Astrocyte (in vitro differentiated cells and primary cell): ENCODE measurements at places on chromosomes 12 and 14.

GRCh38 chr12:52207895-52208294 is 16.1 kb upstream of the KRT80 start:
- H3K4me3 ChIP-seq = no peak overlapping the region
- H3K36me3 ChIP-seq = no peaks in the 10 kb centered on the region
- peaks cover 41% of the 10 kb centered on the region for H3K4me1 ChIP-seq
- no peak overlapping the region for H3K27ac ChIP-seq

GRCh38 chr12:5557906-5558305 is 126.0 kb downstream of the NTF3 start:
- H3K27ac ChIP-seq = no peak overlapping the region
- H3K36me3 ChIP-seq = no peaks in the 10 kb centered on the region
- no peak overlapping the region for H3K4me3 ChIP-seq
- no peaks in the 10 kb centered on the region for H3K27me3 ChIP-seq
- H3K4me1 ChIP-seq = peaks cover 8% of the 10 kb centered on the region

- H3K27ac ChIP-seq = no peak overlapping the region
- DNase-seq = no peak
- no peak overlapping the region for H3K4me3 ChIP-seq
- no peaks in the 10 kb centered on the region for H3K4me1 ChIP-seq
- peaks cover 10% of the 10 kb centered on the region for H3K27me3 ChIP-seq
- no peaks in the 10 kb centered on the region for H3K36me3 ChIP-seq
Measured at GRCh38 chr14:77259025-77259715, 11.8 kb downstream of the NGB start.

DNA sequence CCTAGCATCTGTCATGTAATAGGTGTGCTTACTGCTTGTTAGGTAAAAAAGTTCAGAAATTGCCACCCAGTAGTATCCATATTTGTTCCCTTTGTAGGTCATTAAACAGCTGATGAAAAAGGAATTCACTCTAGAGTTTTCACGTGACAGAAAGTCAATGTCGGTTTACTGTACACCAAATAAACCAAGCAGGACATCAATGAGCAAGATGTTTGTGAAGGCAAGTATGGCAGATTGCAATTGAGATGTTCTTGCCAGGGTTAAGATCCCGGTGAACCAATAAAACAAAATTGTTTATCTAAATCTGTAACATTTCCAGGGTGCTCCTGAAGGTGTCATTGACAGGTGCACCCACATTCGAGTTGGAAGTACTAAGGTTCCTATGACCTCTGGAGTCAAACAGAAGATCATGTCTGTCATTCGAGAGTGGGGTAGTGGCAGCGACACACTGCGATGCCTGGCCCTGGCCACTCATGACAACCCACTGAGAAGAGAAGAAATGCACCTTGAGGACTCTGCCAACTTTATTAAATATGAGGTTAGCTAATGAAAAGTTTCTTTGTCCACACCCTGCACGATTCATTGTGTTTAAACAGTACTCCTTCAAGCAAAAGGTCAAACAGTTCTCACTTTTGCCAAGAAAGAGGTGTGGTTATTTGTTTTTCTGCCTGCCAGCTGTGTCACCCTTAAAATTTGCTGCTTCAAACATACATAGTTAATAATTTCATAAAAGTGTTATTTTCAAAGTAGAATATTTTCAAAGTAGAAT is 58.3 kb downstream of the ATP2A2 start:
- H3K36me3 ChIP-seq = peaks cover 90% of the 10 kb centered on the region
- no peak overlapping the region for H3K4me3 ChIP-seq
- no peak for DNase-seq
- no peak overlapping the region for H3K27ac ChIP-seq

GRCh38 chr14:76924371-76925096 is 98.3 kb downstream of the LRRC74A start:
- H3K36me3 ChIP-seq = no peaks in the 10 kb centered on the region
- no peak for DNase-seq
- H3K4me3 ChIP-seq = no peak overlapping the region
- H3K27ac ChIP-seq = no peak overlapping the region

GRCh38 chr14:23068789-23069412 is 11.6 kb upstream of the CDH24 start:
- DNase-seq = peak; percentile 78
- H3K27me3 ChIP-seq = no peaks in the 10 kb centered on the region

GRCh38 chr12:31412292-31412801 is 86.4 kb upstream of the SINHCAF start:
- H3K4me3 ChIP-seq = no peak overlapping the region
- H3K27ac ChIP-seq = no peak overlapping the region
- no peaks in the 10 kb centered on the region for H3K4me1 ChIP-seq
- H3K27me3 ChIP-seq = no peaks in the 10 kb centered on the region
- no peaks in the 10 kb centered on the region for H3K36me3 ChIP-seq

DNA sequence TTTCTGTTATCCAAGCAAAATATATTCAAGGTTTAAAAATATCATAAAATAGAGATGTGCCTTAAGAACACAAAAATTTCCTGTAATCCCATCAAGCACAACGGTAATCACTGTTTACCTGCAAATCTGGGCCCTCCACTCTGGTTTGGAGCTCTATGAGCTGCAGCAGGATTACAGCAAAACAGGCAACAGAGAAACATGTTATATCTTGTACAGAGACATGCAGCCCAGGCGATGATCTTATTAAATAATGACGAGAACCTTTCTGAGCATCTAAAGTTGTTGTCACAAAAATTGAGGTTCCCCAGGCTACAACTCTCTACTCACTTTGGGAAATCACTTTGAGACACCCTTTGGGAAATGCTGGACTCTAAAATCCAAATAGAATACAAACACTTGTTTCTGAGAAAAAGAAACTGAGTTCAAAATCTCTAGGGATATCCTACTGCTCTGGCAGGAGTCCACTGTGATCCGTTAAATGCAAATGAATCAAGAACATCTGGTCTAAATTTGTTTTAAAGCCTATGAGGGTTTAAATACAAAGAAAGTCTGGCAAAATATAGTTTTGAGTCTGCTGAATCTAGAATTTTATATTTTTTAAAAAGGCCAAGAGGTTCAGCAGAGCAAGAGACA is 36.3 kb downstream of the STON2 start:
- no peaks in the 10 kb centered on the region for H3K36me3 ChIP-seq
- H3K4me1 ChIP-seq = no peaks in the 10 kb centered on the region
- H3K27me3 ChIP-seq = no peaks in the 10 kb centered on the region
- no peak for DNase-seq
- no peak overlapping the region for H3K4me3 ChIP-seq
- H3K27ac ChIP-seq = no peak overlapping the region

- H3K4me3 ChIP-seq = no peak overlapping the region
- H3K36me3 ChIP-seq = no peaks in the 10 kb centered on the region
- H3K27ac ChIP-seq = no peak overlapping the region
- no peak for DNase-seq
- H3K4me1 ChIP-seq = no peaks in the 10 kb centered on the region
- H3K27me3 ChIP-seq = peaks cover 19% of the 10 kb centered on the region
Measured at GRCh38 chr14:67461341-67461985, 27.1 kb downstream of the TMEM229B start.

- no peaks in the 10 kb centered on the region for H3K27me3 ChIP-seq
- H3K4me1 ChIP-seq = no peaks in the 10 kb centered on the region
- no peak overlapping the region for H3K27ac ChIP-seq
- H3K4me3 ChIP-seq = no peak overlapping the region
- no peak for DNase-seq
Measured at GRCh38 chr14:27995691-27996090, 770.9 kb upstream of the FOXG1 start.

DNA sequence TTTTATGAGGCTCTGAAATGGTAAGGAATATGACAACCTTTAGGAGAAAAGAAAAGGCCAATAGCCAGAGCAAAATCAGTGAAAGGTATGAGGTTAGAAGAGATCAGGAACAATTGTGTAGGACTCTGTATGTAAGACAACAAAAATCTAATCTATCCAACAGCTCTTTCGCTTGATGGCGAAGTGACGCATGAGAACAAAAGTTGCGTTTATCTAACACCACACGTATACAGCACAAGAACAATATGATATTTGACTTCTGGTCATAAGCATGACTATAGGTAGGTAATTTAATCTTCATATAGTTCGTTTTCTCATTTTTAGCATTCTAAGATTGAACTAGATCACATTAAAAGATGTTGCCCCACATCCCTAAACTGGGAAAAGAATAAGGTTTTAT is 1.5 kb downstream of the CLECL1 start:
- no peak overlapping the region for H3K4me3 ChIP-seq
- no peak for DNase-seq
- H3K27me3 ChIP-seq = no peaks in the 10 kb centered on the region
- H3K4me1 ChIP-seq = no peaks in the 10 kb centered on the region

DNA sequence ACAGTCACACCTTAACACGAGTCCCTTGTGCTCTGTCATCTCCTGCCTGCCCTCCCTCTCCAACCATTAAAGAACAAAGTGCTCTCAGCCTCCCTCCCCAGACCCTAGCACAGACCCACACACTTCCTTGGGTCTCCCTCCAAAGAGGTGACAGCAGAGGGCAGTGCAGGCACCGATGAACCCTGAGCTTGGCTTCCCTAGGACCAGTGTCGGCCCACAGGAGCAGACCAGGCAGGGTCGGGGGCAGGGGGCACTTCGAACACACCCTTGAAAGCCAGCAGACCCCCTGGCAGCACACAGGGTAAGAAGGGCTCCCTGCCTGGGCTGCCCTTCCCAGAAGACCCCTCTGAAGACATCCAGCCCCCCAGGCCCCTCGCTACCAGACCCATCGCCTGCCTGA is 7.0 kb downstream of the CDK2AP1 start:
- H3K4me3 ChIP-seq = no peak overlapping the region
- no peak for DNase-seq
- H3K27ac ChIP-seq = no peak overlapping the region
- peaks cover 41% of the 10 kb centered on the region for H3K36me3 ChIP-seq
- no peaks in the 10 kb centered on the region for H3K27me3 ChIP-seq

GRCh38 chr12:49542592-49543160 is 3.8 kb downstream of the KCNH3 start:
- peaks cover 47% of the 10 kb centered on the region for H3K27me3 ChIP-seq
- DNase-seq = no peak
- no peak overlapping the region for H3K4me3 ChIP-seq
- peaks cover 8% of the 10 kb centered on the region for H3K4me1 ChIP-seq
- H3K36me3 ChIP-seq = no peaks in the 10 kb centered on the region

GRCh38 chr12:131836714-131837397 is 8.7 kb downstream of the MMP17 start:
- DNase-seq = no peak
- no peak overlapping the region for H3K27ac ChIP-seq
- no peak overlapping the region for H3K4me3 ChIP-seq

DNA sequence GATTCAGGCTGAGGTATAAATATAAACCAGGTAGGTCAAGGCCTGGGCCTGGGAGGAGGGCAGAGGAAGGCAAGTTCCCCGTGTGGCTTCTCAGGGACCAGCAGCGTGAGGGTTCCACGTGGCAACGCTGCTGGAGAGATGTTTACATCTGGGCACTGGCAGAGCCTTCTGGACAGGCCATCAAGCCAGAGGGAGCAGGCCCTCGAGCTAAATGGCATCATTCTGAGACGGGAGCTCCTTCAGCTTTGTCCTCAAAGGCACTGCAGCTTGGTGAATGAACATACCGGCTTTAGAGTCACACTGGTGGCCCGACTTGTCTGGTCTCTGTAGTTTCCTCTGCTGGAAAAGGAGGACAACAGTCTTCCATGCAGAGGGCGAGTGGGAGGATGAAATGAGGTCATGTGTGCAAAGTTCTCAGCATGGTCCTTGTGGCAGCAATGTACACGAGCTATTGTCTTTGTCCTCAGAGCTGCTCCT is 231.3 kb downstream of the ZFP36L1 start:
- H3K27me3 ChIP-seq = no peaks in the 10 kb centered on the region
- no peaks in the 10 kb centered on the region for H3K36me3 ChIP-seq
- H3K27ac ChIP-seq = no peak overlapping the region
- no peak overlapping the region for H3K4me3 ChIP-seq

DNA sequence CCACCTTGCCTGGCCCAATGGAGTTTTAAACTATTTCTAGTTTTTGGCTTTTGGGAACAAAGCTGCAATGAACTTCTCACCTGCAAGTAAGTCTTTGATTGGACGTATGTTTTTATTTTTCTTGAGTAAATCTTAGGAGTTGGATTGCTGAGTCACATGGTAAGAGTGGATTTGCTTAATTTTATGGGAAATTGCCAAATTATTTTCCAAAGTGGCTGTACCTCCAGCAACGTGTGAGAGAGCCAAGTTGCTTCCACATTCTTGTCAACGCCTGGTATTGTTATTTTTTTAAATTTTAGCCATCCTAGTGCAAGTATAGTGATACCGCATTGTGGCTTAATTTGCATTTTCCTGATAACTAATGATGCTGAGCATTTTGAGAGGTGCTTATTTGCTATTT is 136.6 kb downstream of the LMNTD1 start:
- no peaks in the 10 kb centered on the region for H3K27me3 ChIP-seq
- no peaks in the 10 kb centered on the region for H3K36me3 ChIP-seq
- no peak for DNase-seq
- H3K27ac ChIP-seq = no peak overlapping the region
- no peak overlapping the region for H3K4me3 ChIP-seq

DNA sequence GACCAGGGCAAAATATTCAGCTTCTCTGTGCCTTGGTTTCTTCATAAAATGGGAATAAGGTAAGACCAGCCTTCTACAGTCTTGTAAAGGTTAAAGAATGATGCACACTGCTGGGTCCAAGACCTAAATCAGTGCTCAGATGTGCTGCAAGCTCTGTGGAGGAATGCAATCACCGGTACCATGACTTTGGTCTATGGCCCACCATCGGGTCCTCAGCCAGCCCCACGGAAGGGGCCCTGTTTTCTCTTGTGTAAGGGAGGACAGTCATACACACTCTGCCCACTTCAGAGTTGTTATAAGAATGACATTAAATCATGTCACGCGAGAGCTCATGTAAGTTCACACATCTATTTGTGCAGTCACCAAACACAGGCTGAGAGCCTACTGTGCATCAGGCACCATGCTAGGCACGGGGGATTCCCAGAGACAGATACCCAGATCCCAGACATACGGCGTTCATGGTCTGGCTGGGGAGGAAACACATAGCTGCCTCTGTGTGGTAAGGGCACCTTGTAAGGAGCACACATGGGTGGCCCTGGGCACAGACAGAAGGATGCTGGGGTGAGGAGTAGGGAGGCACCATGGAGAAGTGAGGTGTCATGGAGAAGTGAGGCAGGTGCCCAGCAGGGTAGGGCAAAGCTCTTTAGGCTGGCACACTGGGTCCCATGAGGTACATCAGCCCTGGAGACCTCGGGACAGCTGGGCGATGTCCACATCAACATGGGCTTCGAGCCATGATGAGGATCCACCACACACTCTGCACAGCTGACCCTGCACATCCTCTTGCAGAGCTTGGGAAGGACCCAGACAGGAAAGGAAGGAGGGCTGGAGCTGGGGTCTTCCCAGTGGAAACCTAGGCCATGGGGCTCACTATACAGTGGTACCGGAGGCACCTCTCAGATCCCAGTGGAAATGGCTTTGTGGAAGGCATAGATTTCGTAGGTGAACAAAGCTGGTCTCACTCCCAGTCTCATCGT is 190.4 kb upstream of the DIO3 start:
- H3K4me3 ChIP-seq = no peak overlapping the region
- H3K36me3 ChIP-seq = no peaks in the 10 kb centered on the region
- no peak for DNase-seq
- no peak overlapping the region for H3K27ac ChIP-seq
- H3K27me3 ChIP-seq = no peaks in the 10 kb centered on the region
- H3K4me1 ChIP-seq = no peaks in the 10 kb centered on the region
